RWPE2 (cell line): ENCODE measurements at places on chromosomes 11 and 22.

DNA sequence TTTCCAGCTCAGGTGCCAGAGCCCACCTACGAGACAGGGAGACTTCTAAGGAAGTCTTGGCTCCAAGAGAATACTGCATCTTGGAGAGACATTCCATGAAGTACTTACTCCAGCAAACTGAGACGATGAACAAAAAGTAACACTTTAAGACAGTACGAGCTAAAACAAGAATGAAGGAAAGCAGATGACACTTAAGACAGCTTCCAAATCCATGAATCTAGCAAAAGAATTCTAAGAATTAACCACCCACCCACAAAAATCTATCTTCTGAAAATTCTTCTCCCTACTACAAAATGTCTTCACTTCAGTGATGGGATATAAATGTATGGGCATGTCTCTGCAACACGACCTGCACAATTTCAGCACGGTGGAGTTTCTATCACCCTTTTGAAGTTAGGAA, 132.9 kb downstream of the C11orf58 start:
- no peak for DNase-seq

GRCh38 chr11:36507824-36508489, 2.1 kb downstream of the TRAF6 start:
- DNase-seq: no peak

- DNase-seq: peak; percentile 49
Observed at GRCh38 chr11:26947379-26947844, 46.5 kb upstream of the FIBIN start.

GRCh38 chr11:128814856-128815705, 52.0 kb downstream of the KCNJ1 start:
- DNase-seq: no peak

DNA sequence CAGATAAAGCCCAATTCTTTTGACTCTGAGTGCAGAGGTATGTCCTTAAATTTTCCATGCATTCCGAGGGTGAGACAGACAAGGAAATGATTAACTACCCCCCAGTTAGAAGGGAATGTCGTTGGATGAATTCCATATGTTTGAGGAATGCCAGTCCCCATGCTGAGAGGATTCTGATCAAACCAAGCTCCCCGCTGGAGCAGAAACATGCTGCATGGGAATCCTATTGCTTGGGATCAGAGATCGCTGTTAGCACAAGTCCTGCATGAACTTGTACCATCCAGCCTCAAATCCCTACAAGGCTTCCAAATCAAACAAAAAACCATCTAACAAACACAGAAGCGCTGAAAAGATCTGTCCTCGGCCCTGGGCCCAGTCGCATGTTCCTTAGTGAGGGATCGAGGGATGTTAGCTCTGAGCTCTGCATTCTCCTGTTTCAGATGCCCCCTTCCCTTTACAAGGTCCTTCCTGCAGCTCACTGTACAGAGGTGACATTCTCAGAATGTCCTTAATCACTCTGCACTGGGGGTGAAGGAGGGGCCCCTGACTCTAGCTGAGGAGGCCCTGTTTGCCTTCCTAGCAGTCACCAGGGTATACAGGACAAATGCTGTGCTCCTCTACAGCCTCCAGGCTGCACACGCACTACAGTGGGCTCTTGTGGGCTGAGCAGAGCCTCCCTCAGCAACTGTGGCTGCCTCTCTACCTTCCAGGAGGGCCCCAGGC, 353.4 kb downstream of the TENM4 start:
- DNase-seq: no peak
